Suppressor macrophage treated with lipopolysaccharide for 1 hour (primary cell): ENCODE measurements at places on chromosomes 3 and 15.

- no peak for DNase-seq
Observed at GRCh38 chr3:62436785-62437184, 63.4 kb upstream of the FEZF2 start.

- peak; percentile 56 for DNase-seq
Observed at GRCh38 chr15:57012556-57012955, 94.1 kb downstream of the TCF12 start.

- DNase-seq = no peak
Observed at GRCh38 chr15:65412556-65412955, 10.2 kb downstream of the IGDCC4 start.

- DNase-seq = peak; percentile 66
Observed at GRCh38 chr15:68277131-68277602, 378 bp upstream of the FEM1B start.

- no peak for DNase-seq
Observed at GRCh38 chr15:73792415-73792814, 39.3 kb upstream of the INSYN1 start.
